ENCODE measurements at places on chromosomes 4 and X.

DNA sequence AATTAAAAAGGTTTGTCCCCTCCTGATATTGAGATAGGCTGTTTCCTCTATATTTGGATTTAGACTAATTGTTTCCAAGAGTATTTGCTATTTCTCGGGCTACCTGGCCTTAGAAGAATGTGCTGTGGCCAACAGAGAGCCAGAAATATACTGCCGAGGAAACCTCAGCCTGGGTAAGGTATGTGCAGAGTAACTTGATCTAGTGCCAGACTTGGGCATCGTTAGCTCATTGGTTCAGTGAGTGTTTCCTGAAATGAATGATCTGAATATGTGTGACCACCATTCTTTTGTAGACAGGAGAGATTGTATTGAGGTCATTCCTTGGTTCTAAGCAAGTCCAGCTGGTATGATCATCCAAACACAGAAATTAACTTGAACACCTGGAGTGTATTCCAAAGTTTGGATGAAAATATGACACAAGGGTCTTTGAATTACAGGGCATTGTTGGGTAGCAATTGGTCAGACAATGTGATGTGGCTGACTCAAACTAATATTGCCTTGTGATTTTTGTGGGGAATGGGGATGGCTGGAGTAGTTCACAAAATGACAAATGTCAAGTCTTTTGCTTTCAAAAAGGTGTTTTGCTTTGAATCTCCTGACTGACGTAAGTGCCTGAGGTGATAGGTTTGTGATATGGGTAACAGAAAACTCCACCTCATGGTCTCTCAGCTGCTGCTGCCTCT, 100.2 kb upstream of the CXCL13 start:
- DNase-seq: no peak

GRCh38 chr4:162921178-162921785, 245.4 kb downstream of the NAF1 start:
- no peak for DNase-seq

DNA sequence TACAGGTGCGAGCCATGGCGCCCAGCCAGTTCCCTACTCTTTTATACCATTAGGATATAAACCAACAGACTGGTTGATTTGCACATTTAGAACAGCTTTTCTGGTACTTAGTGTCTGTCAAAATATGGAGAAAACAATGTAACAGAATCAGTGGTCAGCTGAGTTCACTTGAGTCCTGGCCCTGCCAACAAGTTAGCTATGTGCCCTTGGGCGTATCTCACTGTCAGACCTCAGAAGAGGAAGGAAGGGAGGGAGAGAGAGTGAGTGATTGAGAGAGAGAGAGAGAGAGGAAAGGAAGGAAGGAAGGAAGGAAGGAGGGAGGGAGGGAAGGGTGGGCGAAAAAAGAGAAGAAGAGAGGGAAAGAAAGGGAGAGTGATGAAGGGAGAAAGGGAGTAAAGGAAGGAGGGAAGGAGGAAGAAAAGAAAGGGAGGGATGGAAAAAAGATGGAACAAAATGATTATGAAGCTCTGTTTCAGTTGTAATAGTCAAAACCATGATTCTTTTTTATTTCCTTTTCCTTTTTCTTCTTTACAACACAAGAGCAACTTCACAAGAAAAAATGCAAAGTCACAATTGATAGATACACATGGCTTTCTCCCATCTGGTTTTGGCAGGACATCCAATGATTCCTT, 55.7 kb upstream of the PDGFRA start:
- DNase-seq: peak; percentile 23

GRCh38 chrX:49838374-49838773, 9.3 kb downstream of the PAGE4 start:
- peak; percentile 54 for DNase-seq
